ENCODE measurements at places on chromosomes 2 and 18.

DNA sequence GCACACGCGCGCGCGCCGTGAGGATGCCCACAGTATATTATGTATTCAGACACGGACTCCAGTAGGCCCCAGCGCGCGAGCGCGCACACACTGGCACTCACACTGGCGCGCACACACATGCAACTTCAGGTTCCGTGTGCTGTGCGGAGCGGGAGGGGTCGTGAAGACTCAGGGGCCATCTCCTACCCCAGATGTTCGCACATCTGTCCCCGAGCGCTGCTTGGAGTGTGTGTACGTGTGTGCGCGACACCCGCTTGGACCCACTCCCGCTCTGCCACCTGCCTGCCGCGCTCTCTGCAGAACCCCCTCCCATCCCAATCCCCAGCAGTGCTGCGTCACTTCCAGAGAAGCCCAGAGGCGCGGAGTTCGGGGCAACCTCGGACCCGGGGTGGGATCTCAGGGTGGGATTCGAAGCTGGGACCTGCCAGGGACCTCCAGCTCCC, 2.6 kb downstream of the NRP2 start:
- no peak for DNase-seq

DNA sequence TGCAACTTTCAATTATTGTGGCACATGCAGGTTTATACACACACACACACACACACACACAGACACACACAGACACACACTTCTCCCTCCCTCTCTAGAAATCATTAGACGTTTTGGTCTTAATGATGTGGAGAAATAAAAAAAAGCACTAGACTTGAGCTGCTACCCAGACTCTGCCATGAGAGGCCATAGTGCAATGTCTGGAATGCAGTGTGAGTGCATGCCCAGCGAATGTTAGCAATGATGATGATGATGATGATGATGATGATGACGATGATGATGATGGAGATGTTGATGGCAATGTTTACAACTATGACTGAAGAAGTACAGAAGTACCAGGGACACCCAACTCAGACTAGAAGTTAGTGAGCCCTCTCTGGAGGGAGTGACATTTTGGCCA, 23.8 kb upstream of the KLHL29 start:
- no peak for DNase-seq

GRCh38 chr18:55400081-55400480, 187.9 kb downstream of the TCF4 start:
- no peak for DNase-seq

GRCh38 chr18:8703781-8704301, 1.5 kb upstream of the MTCL1 start:
- DNase-seq: no peak

DNA sequence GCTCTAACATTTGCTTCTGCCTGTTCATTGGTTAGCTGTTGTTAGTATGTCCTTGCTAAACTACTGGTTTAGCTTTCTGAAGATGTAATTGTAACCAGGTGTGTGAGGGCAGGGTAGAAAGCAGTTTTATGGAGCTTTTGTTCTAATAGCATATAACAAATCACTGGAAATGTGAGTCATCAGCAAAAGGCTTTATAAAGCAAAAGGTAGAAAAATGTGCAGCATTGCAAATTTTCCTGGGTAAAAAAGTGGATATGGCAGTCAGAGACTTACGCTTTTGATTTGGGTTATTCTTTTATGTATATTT, 85.3 kb downstream of the ZNF407 start:
- DNase-seq: no peak

- DNase-seq: no peak
Observed at GRCh38 chr2:22326250-22326649, 1058.7 kb upstream of the KLHL29 start.

- DNase-seq: no peak
Observed at GRCh38 chr2:237892478-237892877, 33.1 kb downstream of the RAMP1 start.

DNA sequence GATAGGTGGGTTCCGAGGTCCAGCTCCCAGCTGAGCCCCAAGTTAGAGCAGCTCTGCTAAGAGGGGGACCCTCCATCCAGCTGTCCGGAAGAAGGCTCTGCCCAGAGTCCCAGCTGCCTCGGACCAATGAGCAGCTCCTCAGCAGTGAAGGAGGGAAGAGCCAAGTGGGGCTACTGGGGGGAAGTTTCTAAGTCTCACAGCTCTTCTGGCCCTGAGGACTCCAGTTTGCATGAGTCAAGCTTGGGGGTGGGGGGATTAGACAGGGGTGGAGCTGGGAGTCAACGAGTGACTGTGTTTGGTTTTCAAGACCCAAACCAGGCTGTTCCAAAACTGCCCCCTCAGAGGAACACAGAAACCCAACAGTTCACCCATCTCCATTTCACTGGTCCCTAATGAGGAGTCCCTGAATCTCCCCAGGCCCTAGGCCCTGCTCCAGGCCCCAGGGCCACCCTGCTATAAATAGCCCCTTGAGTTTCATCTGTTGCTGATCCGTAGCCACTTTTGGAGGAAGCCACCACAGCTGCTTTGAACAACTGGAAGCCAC, 100.9 kb downstream of the TNS1 start:
- no peak for DNase-seq

DNA sequence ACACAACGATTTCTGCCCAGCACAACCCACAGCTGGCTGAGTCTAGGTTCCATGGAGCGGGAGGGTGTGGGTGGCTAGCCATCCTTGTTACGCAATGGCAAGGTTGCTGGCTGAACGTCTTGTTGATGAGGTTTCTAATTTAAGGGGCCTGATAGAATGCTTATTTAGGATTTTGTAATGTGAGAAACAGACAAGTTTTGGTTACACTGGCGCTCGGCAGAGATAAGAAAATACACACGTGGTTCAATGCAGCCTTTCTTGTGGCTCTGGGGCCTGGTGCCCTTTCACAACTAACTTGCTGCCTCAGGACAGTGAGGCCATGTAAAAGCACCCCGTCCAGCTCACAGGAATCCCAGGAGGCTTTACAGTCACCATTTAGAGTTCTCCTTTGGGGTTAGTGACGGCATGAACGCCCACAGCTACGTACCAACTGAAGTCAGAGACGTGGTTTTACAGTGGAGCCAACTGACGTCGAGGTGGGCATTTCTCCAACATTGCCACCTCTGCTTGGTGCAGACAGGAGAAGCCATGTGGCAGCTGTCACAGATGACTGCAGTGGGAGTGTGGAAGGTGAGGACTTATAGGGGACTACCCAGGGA, 29.7 kb upstream of the PIEZO2 start:
- no peak for DNase-seq

- DNase-seq: no peak
Observed at GRCh38 chr18:48412339-48412929, 3.3 kb upstream of the ZBTB7C start.

- DNase-seq: no peak
Observed at GRCh38 chr2:7029291-7030059, 112.3 kb downstream of the RNF144A start.

- DNase-seq: no peak
Observed at GRCh38 chr2:169110419-169110818, 41.1 kb downstream of the DHRS9 start.

DNA sequence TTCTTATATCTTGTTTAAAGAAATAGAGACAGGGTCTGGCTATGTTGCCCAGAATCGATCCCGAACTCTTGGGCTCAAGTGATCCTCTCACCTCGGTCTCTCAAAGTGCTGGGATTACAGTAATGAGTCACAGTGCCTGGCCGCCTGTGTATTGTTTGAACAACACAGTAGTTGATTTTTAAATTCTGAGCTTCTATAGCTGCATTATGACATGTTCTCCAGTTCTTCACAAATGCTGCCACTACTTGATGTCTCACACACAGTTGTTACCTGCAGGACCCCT, 7.7 kb upstream of the RHOB start:
- no peak for DNase-seq

DNA sequence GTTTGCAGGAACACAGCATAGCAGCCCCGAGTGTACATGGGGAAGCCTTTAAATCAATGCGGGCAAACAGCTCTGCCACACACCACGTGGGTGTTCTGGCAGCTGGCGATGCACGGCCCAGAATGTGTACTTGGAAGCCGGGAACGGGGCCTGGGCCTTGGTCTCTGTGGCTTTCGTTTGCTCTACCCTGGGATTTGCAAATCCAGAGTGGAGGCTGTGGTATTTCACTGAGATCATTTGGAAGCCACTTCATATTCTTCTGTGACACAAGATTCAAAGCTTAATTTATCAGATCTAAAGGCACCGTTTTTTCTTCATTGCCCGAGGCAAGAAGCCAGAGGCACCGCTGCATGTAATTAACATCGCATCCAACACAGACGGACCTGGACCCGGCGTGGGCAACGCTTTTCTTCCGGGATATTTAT, 246.3 kb upstream of the MYT1L start:
- DNase-seq: no peak

- peak; percentile 16 for DNase-seq
Observed at GRCh38 chr2:108449410-108450130, 564 bp downstream of the GCC2 start.

DNA sequence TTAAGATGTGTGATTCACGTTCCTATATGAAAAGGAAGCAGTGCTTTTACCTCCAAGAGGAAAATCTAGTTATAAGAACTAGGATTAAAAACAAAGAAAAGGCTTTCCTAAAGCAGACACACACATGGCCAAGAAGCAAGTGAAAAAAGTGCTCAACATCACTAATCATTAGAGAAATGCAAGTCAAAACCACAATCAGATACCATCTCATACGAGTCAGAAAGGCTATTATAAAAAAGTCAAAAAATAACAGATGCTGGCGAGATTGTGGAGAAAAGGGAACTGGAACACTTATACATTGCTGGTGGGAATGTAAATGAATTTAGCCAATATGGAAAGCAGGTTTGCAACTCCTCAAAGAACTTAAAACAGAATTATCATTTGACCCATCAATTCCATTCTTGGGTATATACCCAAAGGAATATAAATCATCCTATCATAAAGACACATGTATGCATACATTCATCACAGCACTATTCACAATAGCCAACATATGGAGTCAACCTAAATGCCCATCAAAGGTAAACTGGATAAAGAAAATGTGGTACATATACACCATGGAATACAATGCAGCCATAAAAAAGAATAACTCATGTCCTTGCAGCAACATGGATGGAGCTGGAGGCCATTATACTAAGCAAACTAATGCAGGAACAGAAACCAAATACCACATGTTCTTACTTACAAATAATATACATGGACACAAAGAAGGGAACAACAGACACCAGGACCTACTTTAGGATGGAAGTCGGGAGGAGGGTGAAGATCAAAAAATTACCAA, 285.3 kb downstream of the RAD51AP2 start:
- DNase-seq: no peak

DNA sequence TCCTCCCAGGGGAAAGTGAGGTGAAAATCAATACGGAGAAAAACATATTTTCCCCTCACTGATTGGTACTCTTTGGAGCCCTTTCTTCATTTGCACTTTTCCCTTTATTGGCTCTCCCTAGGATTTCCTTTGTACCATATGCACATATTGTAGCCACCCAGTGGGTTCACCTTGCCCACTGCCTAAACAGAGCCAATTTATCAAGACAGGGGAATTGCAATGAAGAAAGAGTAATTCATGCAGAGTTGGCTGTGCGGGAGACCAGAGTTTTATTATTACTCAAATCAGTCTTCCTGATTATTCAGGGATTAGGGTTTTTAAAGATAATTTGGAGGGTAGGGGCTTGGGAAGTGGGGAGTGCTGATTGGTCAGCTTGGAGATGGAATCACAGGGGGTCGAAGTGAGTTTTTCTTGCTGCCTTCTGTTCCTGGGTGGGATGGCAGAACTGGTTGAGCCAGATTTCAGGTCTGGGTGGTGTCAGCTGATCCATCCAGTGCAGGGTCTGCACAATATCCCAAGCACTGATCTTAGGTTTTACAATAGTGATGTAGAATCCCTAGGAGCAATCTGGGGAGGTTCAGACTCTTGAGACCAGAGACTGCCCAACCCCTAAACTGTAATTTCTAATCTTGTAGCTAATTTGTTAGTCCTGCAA, 15.1 kb upstream of the KCNE4 start:
- no peak for DNase-seq

DNA sequence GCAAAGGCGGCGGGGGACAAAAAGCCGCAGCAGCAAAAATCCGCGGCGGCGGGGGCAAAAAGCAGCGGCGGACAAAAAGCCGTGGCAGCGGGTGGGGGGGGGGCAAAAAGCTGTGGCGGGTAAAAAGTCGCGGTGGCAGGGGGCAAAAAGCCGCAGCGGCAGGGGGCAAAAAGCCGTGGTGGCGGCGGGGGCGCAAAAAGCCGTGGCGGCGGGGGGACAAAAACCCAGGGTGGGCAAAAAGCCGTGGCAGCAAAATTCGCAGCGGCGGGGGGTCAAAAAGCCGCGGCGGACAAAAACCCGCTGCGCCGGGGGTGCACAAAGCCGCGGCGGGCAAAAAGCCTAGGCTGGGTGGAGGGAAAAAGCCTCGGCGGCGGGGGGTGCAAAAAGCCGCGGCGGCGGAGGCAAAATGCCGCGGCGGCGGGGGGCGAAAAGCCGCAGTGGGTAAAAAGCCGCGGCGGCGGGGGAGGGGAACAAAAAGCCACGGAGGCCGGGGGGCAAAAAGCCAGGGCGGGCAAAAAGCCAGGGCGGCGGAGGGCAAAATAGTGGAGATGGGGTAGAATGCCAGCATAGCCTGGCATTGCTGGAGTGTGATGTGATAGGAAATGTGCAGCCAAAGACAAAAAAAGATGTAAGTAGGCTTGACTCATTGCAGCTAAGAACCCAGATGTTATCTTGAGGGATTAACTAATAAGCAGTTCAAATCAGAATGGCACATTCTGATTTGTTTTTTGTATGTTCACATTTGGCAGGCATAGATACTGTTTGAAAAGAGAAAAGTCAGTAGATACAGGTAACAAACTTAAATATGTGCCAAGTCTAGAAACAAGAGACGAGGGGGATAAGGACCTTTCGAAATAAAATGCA, 1076.3 kb downstream of the RPIA start:
- DNase-seq: no peak

DNA sequence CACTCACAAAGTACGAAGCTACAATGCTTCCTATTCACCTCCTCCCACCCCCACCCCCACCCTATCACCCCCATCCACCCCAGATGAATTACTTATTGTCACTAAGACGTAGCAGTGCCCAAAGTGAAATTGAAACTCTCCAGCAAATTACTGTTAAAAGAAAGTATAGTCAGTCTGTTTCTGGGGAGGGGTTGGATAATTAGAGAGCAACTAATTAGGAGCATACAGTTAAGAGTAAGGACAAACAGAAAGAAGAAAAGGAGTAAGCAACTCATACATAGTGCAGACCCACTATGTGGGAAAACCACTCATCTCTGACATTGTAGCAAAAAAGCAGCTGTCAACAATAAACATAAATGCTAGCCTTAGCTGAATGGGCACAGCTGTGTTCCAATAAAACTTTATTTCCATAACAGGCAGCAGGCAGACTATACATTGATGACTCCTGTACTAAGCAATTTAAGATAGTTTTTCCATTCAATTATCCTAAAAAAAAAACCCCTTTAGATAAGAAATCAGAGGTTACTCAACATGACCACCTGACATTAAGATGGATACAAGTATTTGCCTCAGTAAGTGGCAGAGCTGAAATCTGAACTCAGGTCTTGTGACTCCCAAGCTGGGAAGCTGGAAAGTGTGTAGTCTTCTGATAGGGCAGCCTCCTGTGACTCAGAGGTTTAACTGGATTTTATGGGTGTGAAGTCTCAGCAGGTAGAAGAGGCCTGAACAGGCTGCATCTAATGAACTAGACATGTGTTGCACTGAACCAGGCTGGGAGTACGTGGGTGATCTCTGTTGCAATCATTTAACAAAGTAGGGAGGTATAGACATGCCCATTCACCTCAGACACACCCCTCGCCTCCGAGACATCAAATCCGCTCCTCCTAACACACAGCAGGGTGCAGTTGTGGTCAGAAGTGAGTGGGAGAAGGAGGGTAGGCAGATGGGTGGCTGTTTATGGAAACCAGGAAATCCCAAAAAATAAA, 171.8 kb upstream of the KLF7 start:
- no peak for DNase-seq
